Stimulated activated CD4-positive, alpha-beta T cell treated with anti-CD3 and anti-CD28 coated beads, Interleukin-2, amount 100 ng/mL, for 48 hours (primary cell): ENCODE measurements at places on chromosomes 16 and 17.
A peak's percentile ranks its signal among the peaks of the same experiment; 100 is the strongest.

- no peak for DNase-seq
Observed at GRCh38 chr16:17511340-17511739, 40.6 kb upstream of the XYLT1 start.

DNA sequence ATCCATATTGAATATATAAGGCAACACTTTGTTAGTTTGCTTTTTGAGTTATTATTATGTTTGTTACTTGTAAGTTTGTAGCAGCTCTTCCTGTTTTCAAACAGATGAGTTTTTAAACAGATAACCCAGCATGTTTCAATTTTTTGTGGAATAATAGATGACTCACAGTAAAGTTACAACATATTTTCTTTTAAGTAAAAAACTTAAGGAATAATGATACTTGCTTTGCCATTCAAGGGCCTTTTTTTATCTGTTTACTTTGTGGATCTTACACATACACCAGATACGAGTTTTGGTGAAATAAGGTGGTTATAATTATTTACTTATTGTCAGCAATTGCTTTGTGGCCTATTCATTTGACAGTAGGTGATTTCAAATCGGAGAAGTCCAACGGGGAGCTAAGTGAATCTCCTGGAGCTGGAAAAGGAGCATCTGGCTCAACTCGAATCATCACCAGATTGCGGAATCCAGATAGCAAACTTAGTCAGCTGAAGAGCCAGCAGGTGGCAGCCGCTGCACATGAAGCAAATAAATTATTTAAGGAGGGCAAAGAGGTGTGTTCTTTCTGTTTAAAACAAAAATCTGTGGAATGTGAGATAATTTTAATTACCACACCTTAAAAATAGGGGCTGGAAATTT is 66.3 kb downstream of the BPTF start:
- no peak for DNase-seq

DNA sequence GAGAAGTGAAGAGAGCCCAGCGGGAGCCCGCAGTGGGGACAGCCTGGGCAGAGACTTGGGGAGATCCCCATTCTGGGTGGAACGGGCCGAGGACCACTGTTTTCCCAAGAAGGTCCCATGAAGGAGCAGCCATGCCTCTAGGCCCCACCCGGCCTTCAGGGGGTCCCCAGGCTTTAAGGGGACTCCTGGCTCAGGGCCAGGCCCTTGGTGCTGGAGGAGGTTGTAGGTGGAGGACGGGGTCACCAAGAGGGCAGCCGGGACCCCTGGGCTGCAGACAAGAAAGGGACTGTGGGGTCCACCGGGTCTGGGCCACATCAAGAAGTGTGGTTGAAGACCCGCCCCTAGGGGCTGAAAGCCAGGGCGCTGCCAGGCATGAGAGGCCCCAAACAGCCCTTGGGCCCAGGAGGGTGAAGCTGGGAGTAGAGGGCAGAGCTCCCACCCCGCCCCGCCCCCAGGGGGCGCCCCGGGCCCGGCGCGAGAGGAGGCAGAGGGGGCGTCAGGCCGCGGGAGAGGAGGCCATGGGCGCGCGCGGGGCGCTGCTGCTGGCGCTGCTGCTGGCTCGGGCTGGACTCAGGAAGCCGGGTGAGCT is at the start of gene PRSS21:
Gene PRSS21, plus strand, starts transcription at position 487 of the 589 bp plus-strand sequence. Its CDS starts 32 bp downstream, at position 519.
- peak; percentile 15 for DNase-seq

DNA sequence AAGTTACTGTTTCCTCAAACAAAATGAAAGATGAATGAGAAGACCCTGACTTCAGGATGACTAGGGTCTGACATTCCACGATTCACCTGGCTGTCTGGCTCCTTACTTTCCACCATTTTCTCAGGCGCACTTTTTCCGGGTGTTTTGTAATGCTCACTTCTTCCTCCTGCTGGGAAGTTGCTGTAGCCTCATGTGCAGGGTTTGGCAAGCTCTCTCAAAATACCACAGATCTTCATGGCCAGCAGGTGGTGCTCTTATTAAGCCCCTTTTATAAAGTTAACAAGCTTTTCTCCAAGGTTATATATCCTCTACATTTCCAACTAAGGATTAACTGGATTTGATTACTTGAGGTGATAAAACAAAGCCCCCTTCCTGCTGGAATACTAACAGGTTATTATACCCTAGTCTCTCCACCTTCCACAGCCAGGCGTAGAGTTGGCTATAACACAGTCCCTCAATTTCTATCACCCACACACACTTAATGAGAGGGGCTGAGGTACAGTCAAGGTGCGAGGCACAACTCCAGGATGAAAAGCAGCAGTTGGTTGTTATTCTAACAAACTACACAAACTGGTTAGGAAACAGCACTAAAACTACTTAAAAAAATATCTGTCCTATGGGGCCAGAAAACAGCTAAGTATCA is 45.4 kb downstream of the STH start:
- DNase-seq: peak; percentile 48

DNA sequence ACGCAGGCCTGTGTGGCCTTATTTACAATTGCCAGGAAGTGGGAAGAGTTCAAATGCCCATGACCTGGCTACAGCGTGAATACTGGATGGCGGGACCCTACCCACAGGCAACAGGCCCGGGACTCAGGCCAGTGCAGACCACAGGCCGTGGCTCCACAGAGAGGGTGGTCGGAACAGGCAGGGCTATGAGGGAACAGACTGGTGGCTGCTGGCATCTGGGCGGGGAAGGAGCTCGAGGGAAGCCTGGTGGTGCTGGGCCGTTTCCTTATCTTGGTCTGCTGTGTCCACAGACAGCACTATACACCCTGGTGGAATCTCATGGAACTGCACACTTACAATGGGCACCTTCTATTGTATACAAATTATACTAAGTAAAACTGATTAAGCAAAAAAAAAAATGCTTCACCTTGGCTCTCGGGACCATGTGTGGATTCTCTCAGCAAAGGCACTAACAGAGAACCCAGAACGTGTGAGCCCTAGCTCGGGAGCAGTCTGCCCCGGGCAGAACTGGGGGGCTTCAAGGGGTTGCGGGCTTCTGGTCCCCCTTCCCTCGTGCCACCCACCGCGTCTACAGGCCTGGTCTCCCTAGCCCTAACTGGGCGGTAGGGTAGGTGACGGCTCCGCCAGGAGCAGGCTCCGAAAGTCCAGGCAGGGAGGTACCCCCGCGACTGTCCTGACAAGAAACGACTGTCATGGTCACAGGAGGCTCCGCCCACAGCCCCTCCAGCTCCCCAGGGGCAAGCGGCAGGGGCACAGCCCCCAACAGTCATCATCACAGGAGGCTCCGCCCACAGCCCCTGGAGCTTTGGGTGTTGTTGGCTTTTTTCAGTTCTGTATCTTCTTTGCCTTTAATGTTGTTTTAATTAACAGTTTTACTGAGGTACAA is 21.8 kb downstream of the CEP131 start:
- peak; percentile 15 for DNase-seq
